ENCODE measurements at places on chromosomes 6 and 20.

DNA sequence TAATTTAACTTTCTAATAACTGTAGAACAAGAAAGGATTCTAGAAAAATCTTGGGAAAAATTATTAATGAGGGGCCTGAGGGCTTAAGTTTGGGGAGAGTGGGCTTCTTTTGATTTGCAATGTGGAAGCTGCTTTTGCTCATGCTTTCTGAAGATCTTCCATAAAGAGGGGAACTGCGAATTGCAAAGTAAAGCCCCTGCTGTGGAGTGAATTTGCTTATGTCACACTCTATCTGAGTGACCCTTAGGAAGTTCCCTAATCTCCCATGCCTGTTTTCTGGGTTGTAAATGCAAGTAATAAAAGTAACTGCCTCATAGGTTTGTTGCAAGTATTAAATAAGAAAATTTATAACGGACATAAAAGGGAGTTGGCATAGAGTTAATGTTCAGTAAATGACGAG, 301.2 kb downstream of the PLCB1 start:
- no peak for DNase-seq

DNA sequence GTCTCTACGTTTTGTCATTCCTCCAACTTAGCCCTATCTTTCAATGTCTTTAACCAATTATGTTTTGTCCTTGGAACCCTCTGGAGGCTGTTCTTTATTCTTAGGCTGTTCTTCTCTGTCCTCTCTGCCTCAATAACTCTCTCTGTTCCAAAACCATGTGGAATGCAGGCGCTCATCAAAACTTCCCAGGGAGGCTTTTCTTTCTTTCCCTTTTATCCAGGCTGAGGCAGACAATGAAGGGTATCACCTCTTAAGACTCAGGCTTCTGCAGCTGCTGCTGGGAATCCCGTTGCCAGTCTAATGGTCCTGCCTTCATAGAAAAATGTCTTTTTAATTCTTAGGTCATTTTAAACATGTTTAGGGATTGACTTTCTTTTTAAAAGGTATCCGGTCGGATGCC, 544.7 kb downstream of the CDH26 start:
- no peak for DNase-seq

- DNase-seq: no peak
Observed at GRCh38 chr6:165988302-165988756, 179.3 kb downstream of the TBXT start.

DNA sequence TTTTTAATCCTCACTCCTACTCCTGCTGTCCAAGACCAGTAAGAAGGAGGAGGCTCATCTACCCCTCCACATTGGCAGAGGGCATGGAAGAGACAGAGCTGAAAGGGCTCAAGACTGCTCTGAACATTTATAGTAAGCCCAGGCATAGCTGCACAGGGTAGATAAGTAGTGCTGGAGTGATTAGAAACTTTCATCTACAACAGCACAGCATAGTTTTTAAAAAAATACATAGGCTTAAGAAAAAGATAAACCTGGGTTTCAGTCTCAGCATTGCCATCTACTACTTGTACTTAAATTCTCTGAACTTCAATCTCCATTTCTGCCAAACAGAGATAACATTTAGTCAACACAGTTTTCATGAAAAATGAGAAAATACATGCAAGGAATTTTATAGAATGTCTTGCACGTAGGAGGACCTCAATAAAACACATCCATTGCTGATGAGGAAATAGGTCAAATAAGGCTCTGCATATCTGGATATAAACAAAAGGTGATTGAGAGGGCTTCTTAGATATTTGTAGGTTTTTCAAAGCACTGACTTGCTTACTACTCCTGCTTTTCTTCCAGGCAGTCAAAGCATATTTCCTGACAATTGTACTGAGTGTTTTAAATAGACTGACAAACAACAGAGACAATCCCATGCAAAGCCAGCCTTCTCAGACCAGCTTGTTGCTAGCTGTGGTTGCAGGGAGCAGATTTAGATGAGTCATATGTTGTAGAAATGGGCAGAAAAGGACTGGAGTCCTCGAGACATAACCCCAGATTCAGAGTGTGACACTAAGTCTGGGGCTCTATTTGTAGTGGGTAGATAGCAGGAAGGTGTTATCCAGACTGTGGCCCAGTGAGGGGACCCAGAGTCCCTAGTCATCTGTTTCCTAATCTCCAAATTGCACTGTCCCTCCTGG, 107.4 kb upstream of the TAB2 start:
- DNase-seq: no peak

DNA sequence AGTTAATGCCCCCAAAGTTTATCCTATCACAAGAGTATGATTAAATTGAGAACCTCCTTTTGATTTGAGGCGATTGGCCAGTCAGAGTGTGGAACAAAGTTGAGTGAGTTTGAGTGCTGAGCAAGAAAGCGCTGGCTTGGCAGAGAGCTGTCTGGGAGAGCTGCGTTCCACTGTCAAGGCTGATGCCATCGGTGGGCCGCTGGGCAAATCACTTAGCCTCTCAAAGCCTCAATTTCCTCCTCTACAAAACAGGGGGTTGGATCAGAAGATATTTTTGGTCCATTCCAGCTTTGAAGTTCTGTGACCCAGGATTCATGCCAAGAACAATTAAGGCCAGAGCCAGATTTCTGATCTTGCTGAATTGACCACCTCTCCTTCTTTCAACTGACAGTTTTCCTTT, 60.2 kb downstream of the TMEM242 start:
- no peak for DNase-seq

DNA sequence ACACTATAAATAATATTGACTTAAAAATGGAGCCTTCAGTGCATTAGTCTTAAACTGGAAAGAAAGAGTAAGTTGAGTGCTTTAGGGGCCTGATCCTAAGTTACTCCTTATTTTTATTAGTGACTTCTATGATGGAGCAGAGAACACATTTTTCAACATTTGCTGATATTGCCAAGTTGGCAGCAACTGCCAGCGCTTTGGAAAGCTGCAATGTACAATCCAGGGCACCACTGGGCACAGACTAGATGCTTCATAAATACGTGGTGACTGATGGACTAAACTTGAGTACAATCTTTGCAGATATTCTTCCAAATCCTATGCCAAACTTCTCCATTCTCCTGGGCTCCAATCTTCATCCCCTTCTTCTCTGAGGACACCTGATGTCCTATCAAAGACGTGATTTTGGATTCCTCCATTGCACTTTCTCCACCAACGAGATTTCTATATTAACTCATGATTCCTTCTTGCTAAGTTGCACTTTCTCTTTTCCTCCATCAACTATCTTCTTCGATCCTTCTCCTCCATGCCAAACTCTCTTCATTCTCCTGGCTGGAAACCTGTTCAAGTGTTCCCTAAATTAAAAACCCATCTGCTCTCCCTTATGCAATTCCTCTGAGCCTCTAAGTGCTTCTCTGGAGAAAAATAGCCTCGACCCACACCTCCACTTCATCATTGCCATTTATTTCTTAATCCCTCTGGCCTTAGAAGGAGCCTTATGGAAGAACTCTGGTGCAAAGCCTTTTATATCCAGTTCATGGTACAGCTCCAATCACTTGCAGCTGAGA, 28.5 kb upstream of the PAK5 start:
- DNase-seq: no peak

GRCh38 chr6:28000351-28001045, 43.5 kb downstream of the OR2B6 start:
- DNase-seq: no peak

GRCh38 chr20:23161968-23162696, 76.0 kb upstream of the CD93 start:
- DNase-seq: no peak

- DNase-seq: no peak
Observed at GRCh38 chr6:139858429-139858828, 484.0 kb upstream of the CITED2 start.

DNA sequence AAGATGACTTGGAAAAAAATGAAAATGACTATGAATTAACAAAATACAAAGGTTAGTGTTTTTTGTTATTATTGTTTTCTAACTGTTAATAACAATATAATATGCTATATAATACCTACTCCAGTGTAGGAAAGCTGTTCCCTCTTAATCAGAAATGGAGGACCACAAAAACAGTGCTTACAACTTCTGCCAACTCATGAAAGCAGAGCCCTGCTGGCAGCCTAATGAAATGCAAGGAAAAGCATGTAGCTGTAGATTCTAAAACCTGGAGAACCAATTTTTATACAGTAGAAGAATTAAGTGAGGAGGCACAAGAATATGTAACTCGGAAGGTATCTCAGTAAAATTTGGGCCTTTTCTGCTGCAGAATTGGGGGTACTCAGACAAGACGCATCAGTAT, 29.4 kb downstream of the PHIP start:
- no peak for DNase-seq

GRCh38 chr6:19602434-19603013, 234.6 kb upstream of the ID4 start:
- no peak for DNase-seq

DNA sequence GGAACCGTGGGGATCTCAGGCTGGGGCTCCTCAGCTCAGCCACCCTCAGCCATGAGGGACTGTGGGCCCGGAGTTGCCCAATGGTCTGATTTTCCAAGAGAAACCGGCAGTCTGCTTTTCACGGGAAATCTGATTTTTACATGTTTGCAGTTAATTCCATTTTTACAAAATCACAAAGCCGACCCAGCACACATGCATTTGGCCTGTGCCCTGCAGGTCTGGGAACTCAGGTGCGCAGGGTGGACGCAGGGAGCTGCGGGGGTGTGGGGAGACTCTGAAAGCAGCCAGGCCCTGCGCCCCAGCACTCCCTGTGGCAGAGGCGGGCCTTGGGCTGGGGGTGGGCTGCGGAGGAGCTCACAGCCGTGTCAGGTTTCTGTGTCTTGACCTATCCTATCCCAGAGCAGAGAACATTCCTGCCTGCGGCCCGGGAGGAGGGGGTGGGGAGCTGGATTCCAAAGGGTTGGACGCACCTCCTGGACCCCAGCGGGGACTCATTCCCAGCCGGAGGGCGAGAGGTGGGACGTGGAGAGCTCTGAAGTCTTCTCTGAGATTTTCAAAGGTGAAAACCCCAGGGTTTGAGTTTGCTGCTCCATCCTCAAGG, 60.6 kb downstream of the ADNP start:
- no peak for DNase-seq

- no peak for DNase-seq
Observed at GRCh38 chr6:27592481-27593199, 119.7 kb upstream of the ZNF184 start.

DNA sequence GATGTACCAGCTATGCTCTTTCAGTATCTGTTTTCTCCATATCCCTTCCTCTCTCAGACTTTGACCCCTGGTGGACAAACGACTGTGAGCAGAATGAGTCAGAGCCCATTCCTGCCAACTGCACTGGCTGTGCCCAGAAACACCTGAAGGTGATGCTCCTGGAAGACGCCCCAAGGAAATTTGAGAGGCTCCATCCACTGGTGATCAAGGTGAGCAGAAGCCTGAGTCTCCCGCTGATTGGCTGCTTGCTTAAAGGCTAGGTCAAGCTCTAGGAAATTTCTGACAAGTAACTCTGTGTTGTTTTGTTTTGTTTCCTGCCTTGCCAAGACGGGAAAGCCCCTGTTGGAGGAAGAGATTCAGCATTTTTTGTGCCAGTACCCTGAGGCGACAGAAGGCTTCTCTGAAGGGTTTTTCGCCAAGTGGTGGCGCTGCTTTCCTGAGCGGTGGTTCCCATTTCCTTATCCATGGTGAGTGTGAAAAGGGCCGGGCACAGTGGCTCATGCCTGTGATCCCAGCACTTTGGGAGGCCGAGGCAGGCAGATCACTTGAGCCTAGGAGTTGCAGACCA, 28.6 kb downstream of the C6orf89 start:
- no peak for DNase-seq

GRCh38 chr6:100305209-100305869, 159.4 kb downstream of the SIM1 start:
- no peak for DNase-seq

- DNase-seq: no peak
Observed at GRCh38 chr20:33229843-33230242, 6.0 kb upstream of the BPIFA1 start.

DNA sequence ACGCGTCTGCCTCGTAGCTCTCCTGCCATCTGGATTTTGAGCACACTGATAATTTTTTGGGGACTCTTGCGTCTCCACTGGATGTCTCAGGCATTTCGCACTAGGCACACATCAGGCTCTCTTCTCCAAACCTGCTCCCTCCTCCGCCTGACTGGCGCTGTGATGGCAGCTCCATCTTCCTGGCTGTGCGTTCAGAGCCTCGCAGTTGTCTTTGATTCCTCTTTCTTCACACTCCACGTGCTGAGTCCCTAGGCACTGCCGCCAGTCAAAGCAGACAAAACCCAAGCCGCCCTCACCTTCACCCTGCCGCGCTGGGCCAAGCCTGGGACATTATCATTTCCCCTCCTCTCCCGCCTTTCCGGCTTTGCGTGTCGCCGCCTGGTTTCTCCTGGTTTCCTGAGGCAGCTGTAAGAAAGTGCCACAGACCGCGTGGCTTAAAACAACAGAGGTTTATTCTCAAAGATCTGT, 778 bp downstream of the PSMG4 start:
- no peak for DNase-seq

DNA sequence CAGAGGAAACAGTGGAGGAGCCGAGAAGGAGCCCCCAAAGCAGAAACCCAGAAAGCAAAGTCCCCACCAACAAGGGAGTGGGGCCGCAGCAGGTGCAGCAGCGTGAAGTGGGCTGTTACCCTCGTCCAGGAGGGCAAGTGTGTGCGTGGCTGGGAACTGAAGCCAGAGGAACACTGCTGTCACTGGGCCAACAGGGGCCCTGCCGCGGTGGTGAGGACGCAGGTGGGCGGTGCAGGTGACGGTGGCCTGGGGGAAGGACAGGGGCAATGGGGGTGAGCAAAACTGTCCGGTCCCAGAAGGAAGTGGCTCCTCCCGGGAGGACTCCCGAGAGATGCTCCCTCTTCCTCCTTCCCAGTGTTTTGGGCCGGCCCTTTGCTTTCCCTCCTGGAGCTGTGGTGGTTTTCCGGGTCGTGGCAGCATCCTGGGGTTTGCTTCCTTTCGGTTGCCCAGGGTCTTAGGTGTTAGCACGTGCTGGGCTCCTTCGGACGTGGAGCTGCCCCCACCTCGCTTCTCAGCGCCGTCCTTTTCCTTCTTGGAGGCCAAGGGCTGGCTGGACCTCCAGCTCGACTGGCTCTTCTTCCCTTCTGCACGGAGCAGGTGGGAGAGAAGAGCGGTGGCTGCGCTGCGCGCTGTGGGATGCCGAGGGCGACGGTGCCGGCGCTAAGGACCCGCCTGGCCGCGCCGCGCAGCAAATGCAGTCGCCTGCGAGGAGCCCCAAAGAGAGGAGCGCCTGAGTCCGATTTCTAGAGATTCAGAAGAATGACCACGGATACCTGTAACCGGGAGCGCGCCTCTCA, 62.7 kb upstream of the SLC2A12 start:
- DNase-seq: no peak

DNA sequence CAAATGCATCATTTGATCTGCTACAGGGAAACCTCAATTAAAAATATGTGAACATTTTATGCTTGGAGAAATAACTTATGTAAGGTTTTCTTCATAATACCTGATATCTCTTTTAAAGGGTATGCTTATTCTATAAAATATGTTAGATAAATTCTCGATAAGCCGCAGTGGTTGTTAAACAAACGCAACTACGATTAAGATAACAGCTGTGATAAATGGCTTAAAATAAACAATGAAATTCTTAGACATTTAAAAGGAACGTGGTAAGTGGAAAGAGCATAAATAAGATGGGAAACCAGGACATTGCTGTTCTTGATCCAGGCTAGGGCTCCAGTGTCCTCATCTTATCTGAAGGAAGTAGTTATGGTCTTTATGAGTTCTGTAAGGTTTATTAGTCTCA, 415.9 kb downstream of the CD83 start:
- no peak for DNase-seq

Measured in activated naive CD4-positive, alpha-beta T cell (primary cell).